ENCODE measurements at places on chromosomes 1 and 21.

- peak; percentile 25 for DNase-seq
Observed at GRCh38 chr1:41322835-41323234, 38.4 kb upstream of the FOXO6 start.

- no peak for DNase-seq
Observed at GRCh38 chr1:175130649-175131045, 61.9 kb downstream of the KIAA0040 start.

DNA sequence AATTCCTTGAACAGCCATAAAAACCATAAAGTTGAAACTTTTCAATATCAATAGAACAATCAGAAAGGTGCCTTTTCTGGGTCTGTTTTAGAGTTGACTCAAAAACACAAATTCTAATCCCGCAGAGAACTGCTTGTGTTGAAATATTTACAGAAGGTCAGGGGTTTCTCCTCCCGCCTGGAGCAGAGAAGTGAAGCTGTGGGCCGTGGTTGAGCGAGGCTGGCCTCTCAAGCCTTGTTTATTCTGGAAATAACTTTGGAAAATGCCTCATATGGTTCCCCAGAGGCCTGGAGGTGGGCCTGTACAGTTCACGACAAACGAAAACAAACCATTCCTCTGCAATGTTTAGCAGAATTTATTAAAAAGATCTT is 90.8 kb upstream of the ERRFI1 start:
- no peak for DNase-seq

DNA sequence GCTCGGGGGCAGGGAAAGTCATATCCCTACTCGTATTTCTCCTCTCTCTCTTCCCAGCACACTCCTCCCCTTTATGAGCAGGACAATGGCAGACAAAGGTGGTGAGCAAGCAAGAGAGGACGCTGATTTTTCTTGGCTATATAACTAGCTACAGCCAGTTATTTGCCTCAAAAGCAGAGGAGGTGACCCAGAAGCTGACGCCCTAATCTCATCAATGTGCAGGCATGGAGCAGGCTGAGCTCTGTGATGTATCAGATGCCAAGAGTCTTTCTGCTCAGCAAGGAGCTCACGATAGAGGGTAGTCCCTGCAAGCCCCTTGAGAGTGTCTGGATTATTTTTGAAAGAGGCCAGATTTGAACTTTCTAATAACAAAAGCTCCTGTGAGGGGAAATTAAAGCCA is 75.5 kb downstream of the ASTN1 start:
- no peak for DNase-seq

DNA sequence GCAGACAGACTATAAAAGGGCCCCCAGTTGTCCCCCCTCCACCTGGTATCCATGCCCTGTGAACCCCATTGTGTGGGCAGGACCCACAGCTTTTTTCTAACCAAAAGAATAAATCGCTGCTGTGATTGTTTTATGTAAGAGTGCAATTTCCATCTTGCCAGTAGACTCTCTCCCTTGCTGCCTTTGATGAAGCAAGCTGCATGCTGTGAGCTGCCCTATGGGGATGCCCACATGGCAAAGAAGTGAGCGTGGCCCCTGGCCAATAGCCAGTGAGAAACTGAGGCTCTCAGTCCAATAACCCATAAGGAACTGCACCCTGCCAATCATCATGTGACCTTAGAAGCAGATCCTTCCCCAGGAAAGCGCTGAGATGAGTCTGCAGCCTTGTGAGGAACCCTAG is 37.8 kb upstream of the FMOD start:
- no peak for DNase-seq

DNA sequence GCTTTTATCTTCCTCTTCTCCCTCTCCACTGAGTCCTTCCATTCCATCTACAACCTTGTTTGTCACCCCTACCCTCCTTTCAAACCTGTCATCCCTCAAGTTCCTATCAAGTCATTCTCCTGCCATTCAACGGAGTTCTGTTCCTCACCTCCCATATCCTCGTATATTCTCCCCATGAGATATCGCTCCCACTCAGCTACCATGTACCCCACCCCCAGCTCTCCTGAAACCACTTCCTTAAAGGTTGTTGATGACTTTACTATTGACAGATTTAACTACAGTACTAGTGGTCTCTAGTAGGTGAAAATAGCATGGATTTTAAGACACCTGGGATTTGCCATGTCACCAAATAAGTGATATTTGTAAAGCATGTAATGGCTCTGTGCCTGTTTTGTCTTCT is 107.4 kb upstream of the BARHL2 start:
- no peak for DNase-seq

- DNase-seq, result no peak
Observed at GRCh38 chr1:2320760-2321667, 70.3 kb downstream of the MORN1 start.

DNA sequence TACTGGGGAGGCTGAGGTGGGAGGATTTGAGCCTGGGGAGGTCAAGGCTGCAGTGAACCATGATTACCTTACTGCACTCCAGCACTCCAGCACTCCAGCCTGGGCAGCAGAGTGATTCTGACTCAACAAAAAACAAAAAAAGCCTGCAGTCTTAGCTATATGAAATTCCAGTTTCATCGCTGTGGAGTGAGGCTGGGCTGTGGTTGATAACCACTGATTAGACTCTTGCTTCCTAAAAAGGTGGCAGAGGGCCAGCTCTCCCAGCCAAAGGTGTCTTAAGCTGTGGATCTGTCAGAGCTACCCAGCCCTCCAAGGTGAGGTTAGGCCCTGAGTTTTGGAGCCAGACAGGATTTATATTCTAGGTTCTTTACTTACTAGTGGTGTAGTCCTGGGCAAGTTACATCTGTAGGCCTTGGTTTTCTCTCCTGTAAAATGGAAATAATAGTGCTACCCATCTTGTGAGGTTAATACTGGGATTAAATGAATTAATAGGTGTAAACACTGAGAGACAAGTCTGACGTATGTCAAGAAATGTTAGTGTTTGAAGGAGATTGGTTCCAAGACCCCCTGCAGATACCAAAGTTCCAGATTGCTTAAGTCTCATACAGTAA is 35.9 kb downstream of the TMCC2 start:
- no peak for DNase-seq

GRCh38 chr1:191912517-191912916 is 245.7 kb upstream of the RGS18 start:
- no peak for DNase-seq

- DNase-seq, result no peak
Observed at GRCh38 chr1:98056781-98057180, 135.9 kb upstream of the DPYD start.

GRCh38 chr1:5896706-5897660 is 95.2 kb downstream of the NPHP4 start:
- no peak for DNase-seq

- no peak for DNase-seq
Observed at GRCh38 chr1:58695206-58695605, 4.7 kb downstream of the MYSM1 start.

- peak; percentile 42 for DNase-seq
Observed at GRCh38 chr1:206814716-206815341, 42.5 kb upstream of the IL10 start.

DNA sequence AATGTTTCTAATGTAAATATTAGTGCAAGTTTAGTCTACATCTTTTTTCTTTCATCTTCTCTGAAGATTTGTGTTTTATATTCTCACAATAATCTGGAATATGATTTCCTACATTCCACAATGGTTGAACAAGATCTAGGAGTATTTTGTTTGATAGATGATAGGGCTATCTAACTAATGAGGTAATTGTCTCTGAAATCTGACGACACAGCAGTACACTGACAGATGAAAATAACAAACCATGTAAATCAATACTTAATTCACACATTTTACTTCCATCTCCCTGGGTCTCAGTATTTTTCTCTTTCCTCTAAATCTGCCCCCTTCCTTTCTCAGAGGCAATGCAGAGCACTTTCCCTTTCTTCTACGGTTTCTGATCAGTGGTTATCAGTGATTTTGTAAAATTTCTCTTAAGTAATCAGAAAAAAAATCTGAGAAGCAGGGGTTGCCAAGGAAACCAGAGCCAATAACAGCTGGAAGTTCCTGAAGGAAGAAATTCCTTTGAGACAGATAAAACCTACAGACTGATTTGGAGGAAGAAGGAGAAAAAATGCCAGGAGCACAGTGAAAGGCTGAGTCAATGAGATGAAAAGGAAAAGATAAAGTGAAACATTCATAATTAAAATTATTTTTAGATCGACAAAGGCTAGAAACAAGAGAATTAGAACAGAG is 7.3 kb upstream of the ANKRD13C start:
- no peak for DNase-seq

DNA sequence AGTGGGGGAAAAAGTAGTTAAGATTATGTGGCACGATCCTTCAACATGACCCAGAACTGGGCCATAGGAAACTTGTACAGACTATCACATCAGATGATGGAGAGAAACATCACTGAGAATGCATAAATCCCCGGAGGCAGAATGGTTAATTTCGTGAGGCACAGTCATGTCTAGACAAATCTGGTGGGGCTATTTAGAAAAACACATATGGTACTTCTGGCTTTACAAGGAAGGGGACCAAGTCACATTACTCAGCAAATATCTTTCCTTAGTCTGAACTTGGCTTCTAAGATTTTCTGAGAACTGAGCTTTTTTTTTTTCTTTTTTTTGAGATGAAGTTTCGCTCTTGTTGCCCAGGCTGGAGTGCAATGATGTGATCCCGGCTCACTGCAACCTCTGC is 9.2 kb upstream of the UQCRHL start:
- DNase-seq, result no peak

GRCh38 chr1:115021145-115021544 is 8.5 kb upstream of the TSHB start:
- no peak for DNase-seq

DNA sequence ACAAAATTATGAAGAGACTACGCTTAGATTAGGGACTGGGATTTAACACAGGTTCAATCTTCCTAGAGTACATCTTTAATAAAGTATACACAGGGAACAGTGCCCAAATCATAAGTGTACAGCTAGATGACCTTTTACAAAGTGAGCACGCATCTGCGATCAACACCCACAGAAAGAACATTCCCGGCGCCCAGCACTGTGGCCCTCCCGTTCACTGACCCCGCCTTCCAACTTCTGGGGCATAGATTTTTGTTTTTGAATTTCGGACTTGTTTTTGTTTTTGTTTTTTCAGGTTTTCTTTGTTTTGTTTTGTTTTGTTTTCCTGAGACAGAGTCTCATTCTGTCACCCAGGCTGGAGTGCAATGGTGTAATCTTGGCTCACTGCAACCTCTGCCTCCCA is 30.6 kb upstream of the COX20 start:
- DNase-seq, result no peak

DNA sequence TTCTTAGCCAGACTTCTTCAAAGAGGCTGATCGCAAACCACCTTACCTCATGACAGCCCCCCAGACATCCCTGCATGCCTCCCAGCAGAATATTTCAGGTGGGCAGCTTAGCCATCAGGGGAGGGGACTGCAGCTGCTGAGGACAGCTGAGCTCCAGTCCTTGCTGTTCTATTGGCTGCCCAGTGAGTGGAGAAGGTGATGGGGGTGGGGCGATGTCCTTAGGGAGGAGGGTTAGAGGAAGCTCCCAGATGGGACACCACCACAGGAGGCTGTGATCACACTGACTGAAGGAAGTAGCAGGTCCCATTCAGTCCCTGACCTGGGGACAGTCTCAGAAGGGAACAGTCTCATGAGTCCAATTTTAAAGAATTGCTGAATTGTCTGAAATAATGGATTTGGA is 38.3 kb downstream of the GJA5 start:
- no peak for DNase-seq

DNA sequence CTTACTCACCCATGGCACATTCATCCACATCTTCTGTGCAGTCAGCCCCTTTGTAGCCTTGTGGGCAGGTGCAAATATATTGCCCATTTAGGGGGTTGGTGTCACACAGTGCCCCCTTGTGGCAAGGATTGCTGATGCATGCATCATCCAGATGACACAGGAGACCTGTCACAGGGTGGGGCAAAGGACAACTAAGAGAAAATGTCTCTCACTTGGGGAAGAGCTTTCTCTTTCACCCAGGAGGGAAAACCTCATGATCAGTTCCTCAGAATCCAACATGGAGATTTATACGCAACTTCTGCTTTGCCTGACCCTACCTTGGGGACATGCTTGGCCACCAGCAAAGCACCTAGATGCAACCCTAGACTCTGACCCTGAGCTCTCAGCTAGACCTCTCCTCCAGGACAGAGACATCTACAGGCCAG is 71.8 kb upstream of the ADAM30 start:
- DNase-seq, result peak; percentile 82

DNA sequence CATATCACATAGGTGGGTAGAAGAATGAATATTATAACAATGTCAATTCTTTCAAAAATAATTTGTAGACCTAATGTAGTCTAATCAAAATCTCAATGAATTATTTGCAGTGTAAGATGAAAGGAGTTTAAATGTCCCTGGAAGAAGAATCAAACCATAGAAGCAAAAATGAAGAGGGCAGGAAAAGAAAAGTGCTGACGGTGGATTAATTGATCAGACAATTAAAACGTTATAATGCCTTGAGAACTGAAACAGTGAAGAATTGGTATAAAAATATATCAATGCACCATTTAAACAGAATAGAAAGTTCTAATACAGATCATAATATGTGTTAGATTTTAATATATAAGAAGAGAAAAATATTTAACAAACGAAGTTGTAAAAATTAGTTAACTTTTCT is 109.8 kb downstream of the TYW3 start:
- no peak for DNase-seq

DNA sequence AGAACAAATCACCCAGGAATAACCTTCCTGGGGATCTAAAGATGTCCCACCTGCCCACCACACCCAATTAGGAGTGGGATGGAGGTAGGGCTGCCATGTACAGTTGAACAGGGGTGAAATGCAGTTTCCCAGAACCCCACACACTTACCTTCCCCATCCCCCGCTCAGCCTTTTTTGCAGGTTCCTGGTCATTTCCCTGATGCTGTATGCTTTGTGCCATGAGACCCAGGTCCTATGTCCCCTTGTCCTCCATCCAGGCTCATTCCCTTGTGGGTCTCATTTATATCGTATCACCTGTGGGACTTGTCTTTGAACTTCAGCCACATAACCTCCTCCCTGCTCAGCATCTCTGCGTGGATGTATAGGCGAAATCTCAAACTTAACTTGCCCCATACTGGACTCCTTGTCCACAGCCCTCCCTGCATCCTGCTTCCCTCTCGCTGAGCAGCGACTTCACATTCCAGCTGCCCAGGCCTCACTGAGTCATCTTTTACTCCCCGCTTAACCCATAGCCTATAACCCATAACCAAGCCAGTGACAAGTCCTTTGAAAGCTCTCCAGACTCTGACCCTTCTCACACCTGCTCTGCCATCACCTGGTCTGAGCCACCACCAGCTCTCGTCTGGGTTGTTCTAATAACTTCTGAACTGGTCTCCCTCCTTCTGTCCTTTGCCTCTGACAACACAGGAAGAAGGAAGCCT is 4.7 kb downstream of the LDLRAD2 start:
- no peak for DNase-seq

- no peak for DNase-seq
Observed at GRCh38 chr1:228513236-228513900, 26.2 kb downstream of the RNF187 start.
